ENCODE measurements at places on chromosomes 7 and 10.

GRCh38 chr10:132836832-132837540, 51.0 kb upstream of the NKX6-2 start:
- DNase-seq = no peak

GRCh38 chr7:39168403-39169098, 190.8 kb downstream of the POU6F2 start:
- no peak for DNase-seq

DNA sequence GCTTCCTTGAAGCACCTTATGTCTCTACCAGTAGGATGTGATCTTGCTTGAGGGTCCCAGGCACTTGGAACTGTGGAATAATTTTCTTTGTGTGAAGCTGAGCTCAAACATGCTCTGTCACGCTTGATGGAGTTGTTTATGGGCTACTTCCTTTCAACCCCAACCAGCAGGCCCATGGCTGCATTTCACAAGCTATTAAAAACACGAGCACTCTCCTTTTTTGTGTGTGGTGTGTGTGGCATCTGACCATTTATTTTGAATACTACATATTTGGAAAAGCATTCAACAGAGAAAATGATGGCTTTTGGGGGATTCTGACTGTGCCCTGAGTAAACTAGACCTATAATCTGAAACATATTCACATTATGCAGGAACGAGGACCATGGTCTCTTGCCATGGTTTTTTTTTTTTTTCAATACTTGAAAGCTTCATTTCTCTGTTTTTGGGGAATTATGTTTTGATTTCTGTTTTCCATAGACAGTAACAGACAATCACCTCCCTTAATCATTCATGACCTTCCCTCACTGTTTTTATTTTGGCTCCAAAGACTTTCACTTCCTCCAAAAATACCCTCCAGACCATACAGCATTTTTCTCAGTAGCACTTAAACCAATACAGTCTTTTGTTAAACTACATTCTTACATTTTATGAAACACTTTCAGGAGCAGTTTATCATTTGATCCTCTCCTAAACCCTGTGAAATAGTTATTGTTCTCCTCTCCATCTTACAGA, 233.6 kb upstream of the BMPER start:
- no peak for DNase-seq

GRCh38 chr7:143479055-143479766, 1.5 kb downstream of the TAS2R41 start:
- DNase-seq = no peak

DNA sequence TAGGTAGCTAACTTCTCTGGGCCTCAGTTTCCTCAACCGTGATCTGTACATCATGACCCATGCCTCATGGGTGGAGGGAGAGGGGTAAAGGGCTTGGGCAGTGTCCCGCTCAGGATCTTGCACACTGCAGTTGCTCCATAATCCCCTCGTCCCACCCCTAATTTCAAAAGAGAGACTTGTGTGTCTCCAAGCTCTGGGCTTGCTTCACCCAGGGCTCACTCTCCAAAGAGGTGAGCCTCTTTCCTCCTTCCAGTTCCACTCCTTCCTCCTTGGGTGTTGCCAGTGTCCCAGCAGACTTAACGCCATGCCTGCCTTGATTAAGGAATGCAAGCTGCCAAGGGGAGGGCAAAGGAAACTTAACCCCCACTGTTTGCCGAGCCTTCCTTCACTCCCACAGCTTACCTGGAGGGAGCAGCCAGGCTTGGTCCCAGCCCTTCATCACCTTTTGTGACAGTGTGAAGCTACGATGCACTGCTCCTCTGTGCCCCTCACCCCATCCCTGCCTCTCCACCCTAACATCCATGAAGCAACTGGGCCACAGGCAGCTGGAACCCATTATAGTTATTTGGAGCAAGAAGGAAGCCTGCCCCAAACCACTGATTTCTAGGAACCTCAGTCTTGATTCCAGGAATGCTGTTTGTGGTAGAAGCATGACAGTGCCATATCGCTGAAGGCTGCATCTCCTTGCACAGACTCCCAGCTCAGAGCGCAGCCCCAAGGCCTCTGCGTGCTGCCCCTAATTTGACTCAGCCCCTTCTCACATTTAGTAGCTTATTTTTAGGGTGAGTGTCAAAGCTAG, 363.3 kb downstream of the TNS3 start:
- DNase-seq = no peak

DNA sequence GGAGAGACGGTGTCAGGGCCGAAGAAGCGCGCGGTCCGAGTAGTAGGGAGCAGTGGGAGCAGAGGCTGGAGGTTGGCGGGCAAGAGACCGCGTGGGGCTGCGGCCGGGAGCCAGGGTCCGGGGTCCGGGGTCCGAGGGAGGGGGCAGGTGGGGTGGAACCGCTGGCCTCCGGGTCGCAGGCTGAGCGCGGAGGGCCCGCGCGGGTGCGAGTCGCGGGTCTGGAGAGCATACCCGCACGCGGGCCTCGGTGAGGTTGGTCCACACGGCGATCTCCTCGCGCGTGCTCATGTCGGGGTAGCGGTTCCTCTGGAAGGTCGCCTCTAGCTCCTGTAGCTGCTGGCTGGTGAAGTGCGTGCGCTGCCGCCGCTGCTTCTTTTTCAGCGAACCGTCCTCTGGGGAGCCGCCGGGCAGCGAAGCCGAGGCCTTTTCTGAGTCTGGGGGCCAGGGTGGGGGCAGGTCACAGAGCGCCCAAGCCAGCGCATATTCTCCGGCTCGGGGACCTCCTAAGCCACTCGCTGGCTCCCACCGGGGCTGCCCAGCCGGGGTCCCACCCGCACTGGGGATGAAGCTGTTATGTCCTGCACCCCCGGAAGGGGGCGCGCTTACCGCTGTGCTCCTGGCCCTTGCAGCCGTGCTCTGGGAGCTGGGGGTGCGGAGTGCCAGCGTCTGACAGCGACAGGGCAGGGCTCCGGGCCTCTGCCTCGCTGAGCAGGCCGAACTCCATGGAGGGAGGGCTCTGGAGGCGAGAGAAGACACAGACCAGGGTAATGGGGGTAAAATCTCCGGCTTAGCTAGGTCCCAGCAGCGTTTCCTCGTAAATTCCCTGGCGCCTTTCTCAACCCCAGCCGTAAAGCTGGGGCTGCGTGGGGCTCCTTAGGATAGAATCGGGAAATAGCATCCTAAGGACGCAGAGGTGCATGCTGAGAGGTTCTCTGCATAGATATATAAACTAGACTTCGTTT, 5.5 kb downstream of the ELOVL3 start:
- no peak for DNase-seq

GRCh38 chr7:26388256-26388655, 96.6 kb downstream of the SNX10 start:
- DNase-seq = no peak

GRCh38 chr10:88116971-88117626, 253.7 kb downstream of the PTEN start:
- peak; percentile 24 for DNase-seq

- no peak for DNase-seq
Observed at GRCh38 chr10:17066000-17066399, 63.6 kb downstream of the CUBN start.
